Liver (tissue), 10 donors: ENCODE measurements at places on chromosomes 12 and 14. TPM values are rescaled to one million over a fixed set of nuclear protein-coding genes. Genes with fewer than 3 reads are reported as not detected.

TDRD9 gene
- polyA plus RNA-seq, result 0.12 TPM

HPD gene
- polyA plus RNA-seq, result 812 TPM

SLC5A8 gene
- not detected for polyA plus RNA-seq

ZFC3H1 gene
- polyA plus RNA-seq, result 6.6 TPM

ADAM21 gene
- 0.17 TPM for polyA plus RNA-seq

KCNK10 gene
- not detected for polyA plus RNA-seq

OR6C75 gene
- polyA plus RNA-seq, result not detected

NRDE2 gene
- polyA plus RNA-seq, result 5.6 TPM

DPY19L2 gene
- 0.13 TPM for polyA plus RNA-seq

OR11H7 gene
- not detected for polyA plus RNA-seq

CALM1 gene
- polyA plus RNA-seq, result 517 TPM

CAPS2 gene
- polyA plus RNA-seq, result 0.91 TPM

PTCSC3 gene
- not detected for polyA plus RNA-seq

NEDD1 gene
- 2.4 TPM for polyA plus RNA-seq
